ENCODE measurements at places on chromosomes 1 and 21. TPM values are rescaled to one million over a fixed set of nuclear protein-coding genes. Genes with fewer than 3 reads are reported as not detected.

HSD3B1 gene
- not detected for total RNA-seq

CHRM3 gene
- not detected for total RNA-seq

PADI2 gene
- total RNA-seq = 1.1 TPM

PUSL1 gene
- 23.7 TPM for total RNA-seq

CD2 gene
- total RNA-seq = not detected

LCE1A gene
- total RNA-seq = not detected

AQP10 gene
- total RNA-seq = not detected

TMEM63A gene
- total RNA-seq = 6.5 TPM

DNAJC28 gene
- 0.36 TPM for total RNA-seq

NHLH1 gene
- 0.34 TPM for total RNA-seq

C1orf226 gene
- total RNA-seq = 0.91 TPM

CFHR1 gene
- 0.23 TPM for total RNA-seq

SMCP gene
- total RNA-seq = not detected

RGL1 gene
- 0.87 TPM for total RNA-seq

FMO2 gene
- not detected for total RNA-seq

PLD5 gene
- 2.1 TPM for total RNA-seq

HES3 gene
- total RNA-seq = not detected

SYPL2 gene
- 0.13 TPM for total RNA-seq

NBPF11 gene
- 5.1 TPM for total RNA-seq

CD1D gene
- not detected for total RNA-seq

DENND1B gene
- 2.8 TPM for total RNA-seq

CADM3 gene
- total RNA-seq = 0.09 TPM

CR1 gene
- total RNA-seq = not detected

BLACAT1 gene
- total RNA-seq = not detected

S100A1 gene
- total RNA-seq = 0.96 TPM

IGSF3 gene
- 20.4 TPM for total RNA-seq

CALML6 gene
- total RNA-seq = 0.24 TPM

TSPAN1 gene
- 3.6 TPM for total RNA-seq

SDHB gene
- total RNA-seq = 105 TPM

VASH2 gene
- total RNA-seq = 3.7 TPM

ANGPTL3 gene
- not detected for total RNA-seq

DCLRE1B gene
- 8.9 TPM for total RNA-seq

BMP8B gene
- 5.2 TPM for total RNA-seq

FMO5 gene
- total RNA-seq = 0.38 TPM

ELAPOR1 gene
- 0.38 TPM for total RNA-seq

DISC1 gene
- 0.33 TPM for total RNA-seq

CSF3R gene
- total RNA-seq = not detected

PIGC gene
- total RNA-seq = 40.8 TPM

GSTM1 gene
- 0.35 TPM for total RNA-seq

ADORA3 gene
- not detected for total RNA-seq

DYNLT5 gene
- total RNA-seq = not detected

GRHL3 gene
- 0.65 TPM for total RNA-seq

GBP3 gene
- total RNA-seq = 2.2 TPM

LRRN2 gene
- 16.9 TPM for total RNA-seq

GSTM5 gene
- not detected for total RNA-seq

S100A8 gene
- total RNA-seq = not detected

NR1I3 gene
- total RNA-seq = not detected

TMCO1 gene
- total RNA-seq = 210 TPM

FCER1A gene
- not detected for total RNA-seq

All from A549 treated with ZK216348 at 1 μM for 4 hours (cell line).